ENCODE measurements at places on chromosomes 2 and 18.

GRCh38 chr2:71521436-71521950 lies 68.1 kb downstream of the DYSF start:
- H3K27ac ChIP-seq = no peak overlapping the region
- peaks cover 63% of the 10 kb centered on the region for H3K36me3 ChIP-seq
- DNase-seq = no peak
- no peaks in the 10 kb centered on the region for H3K4me1 ChIP-seq

DNA sequence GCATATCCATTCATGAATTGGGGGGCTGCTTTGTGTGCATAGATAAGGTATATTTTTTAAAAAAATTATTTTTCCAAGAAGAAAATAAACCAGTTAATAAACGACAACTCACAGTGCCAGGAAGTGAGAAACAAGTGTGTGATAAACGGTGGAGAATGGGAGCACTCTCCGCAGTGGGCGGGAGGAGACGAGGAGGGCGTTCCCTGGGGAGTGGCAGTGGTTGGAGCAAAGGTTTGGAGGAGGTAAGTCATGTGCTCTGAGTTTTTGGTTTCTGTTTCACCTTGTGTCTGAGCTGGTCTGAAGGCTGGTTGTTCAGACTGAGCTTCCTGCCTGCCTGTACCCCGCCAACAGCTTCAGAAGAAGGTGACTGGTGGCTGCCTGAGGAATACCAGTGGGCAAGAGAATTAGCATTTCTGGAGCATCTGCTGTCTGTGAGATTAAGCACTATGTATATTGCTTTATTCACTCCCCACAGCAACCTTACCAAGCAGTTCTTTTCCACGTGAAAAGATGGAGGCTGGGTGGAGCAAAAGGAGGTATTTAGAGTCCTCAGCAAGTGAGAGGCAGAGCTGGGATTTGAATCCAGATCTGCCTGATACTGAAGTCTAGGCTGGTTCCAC lies 27.0 kb upstream of the CASP8 start:
- H3K4me3 ChIP-seq = peak overlapping the region; percentile 15
- H3K36me3 ChIP-seq = no peaks in the 10 kb centered on the region
- no peak for DNase-seq
- H3K27ac ChIP-seq = no peak overlapping the region
- no peaks in the 10 kb centered on the region for H3K27me3 ChIP-seq

DNA sequence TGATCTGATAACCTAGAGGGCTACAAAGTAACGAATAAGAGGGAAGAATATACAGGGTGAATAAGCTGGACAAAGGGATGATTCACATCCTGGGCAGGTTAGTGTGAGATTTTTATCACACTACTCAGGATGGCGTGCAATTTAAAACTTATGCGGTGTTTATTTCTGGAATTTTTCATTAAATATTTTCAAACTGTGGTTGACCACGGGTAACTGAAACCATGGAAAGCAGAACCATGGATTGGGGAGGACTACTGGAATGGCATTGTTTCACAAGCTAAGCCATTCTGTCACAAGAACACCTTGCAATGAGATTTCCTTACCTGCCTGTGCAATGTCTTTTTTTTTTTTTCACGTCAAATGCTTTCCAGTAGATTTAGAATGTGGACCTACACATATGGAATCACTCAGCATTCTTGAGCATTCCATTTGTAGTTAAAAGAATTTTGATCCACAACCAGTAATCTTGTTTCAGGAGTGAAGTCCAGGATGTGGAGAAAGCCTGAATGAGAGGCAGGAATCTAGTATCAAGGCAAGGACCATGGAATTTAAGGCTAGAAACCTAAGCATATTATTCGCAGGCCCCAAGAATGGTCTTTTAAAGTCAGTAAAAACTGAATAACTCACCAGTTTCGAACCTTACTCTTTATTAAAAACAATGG lies 8.0 kb upstream of the CDK15 start:
- peak; percentile 81 for DNase-seq
- H3K27me3 ChIP-seq = no peaks in the 10 kb centered on the region
- no peak overlapping the region for H3K4me3 ChIP-seq
- no peaks in the 10 kb centered on the region for H3K4me1 ChIP-seq

GRCh38 chr2:207048416-207048815 lies 109.1 kb downstream of the CPO start:
- no peak overlapping the region for H3K4me3 ChIP-seq
- DNase-seq = peak; percentile 44
- no peaks in the 10 kb centered on the region for H3K27me3 ChIP-seq
- peak overlapping the region; percentile 34 for H3K27ac ChIP-seq
- H3K4me1 ChIP-seq = peaks cover 9% of the 10 kb centered on the region
- no peaks in the 10 kb centered on the region for H3K36me3 ChIP-seq

DNA sequence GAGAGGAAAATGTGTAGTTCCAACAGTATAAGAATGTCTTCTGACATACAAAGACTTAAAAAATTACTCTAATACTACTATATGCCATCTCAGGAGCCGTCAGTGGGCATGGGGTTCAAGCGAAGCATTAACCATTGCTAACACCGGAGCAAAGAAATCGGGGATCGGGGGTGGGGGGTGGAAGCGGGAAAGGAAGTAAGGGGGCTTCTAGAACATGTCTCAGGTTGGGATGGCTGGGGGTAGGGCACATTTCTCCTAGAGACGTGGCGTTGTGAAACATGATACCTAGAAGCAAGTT lies 702 bp downstream of the LMAN1 start:
- peak; percentile 76 for DNase-seq
- peak overlapping the region; percentile 99 for H3K4me3 ChIP-seq
- no peaks in the 10 kb centered on the region for H3K27me3 ChIP-seq
- peak overlapping the region; percentile 54 for H3K27ac ChIP-seq
- H3K4me1 ChIP-seq = no peaks in the 10 kb centered on the region

- no peaks in the 10 kb centered on the region for H3K36me3 ChIP-seq
- no peak for DNase-seq
- H3K4me3 ChIP-seq = no peak overlapping the region
These were observed 141.0 kb upstream of the KCTD1 start for GRCh38 chr18:26689226-26689879.

- H3K36me3 ChIP-seq = no peaks in the 10 kb centered on the region
- no peak overlapping the region for H3K4me3 ChIP-seq
- H3K27me3 ChIP-seq = peaks cover 53% of the 10 kb centered on the region
- DNase-seq = peak; percentile 56
- peaks cover 13% of the 10 kb centered on the region for H3K4me1 ChIP-seq
These were observed 67.2 kb upstream of the ATL2 start for GRCh38 chr2:38444247-38444646.

DNA sequence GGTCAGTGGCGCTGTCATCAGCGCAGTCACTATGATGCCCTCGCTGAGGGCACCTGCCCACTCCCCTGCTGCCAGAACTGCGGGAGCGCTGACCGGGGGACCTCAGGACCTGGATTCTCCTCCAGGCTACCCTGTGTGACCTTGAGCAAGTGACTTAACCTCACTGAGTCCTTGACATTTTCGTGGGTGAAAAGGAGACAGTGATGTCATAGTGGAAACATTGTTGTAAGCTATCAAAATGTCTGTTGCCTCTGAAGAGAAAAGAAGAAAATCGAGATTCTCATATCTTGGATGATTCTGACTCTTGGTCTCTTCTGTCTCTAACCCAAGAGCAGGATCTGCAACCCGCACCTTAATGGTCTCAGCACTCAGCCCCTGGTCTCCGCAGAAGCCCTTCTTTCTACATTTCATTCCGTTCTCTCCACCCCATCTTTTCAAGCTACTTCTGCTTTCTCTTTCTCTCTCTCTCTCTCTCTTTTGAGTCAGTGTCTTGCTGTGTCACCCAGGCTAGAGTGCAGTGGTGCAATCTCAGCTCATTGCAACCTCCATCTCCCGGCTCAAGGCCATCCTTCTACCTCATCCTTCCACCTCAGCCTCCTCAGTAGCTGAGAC lies 978 bp upstream of the TUBA4A start:
- H3K36me3 ChIP-seq = peaks cover 7% of the 10 kb centered on the region
- peaks cover 44% of the 10 kb centered on the region for H3K4me1 ChIP-seq
- peaks cover 5% of the 10 kb centered on the region for H3K27me3 ChIP-seq
- peak overlapping the region; percentile 57 for H3K4me3 ChIP-seq
- no peak overlapping the region for H3K27ac ChIP-seq

- H3K27me3 ChIP-seq = peaks cover 3% of the 10 kb centered on the region
- H3K27ac ChIP-seq = no peak overlapping the region
These were observed 46.1 kb upstream of the HPCAL1 start for GRCh38 chr2:10256515-10257031.

DNA sequence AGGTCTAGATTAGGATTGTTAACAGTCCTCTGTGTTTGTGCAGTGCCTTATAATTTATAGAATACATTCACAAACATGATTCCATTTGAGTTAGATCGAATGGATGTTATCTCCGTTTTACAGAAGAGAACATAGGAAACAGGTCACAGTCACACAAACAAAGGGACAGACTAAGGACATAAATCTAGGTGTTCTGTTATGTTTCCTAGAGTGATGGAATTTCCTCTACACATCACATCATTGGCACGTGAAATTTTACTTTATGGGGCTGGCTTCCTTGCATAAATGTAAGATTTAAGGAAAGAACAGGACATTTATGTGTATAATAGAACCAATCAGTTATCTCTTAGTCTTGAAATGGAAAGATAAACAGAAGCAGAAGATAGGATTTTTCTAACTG lies 6.4 kb downstream of the TRIM54 start:
- H3K36me3 ChIP-seq = no peaks in the 10 kb centered on the region
- H3K4me1 ChIP-seq = no peaks in the 10 kb centered on the region
- peaks cover 44% of the 10 kb centered on the region for H3K27me3 ChIP-seq
- DNase-seq = no peak
- H3K4me3 ChIP-seq = no peak overlapping the region
- no peak overlapping the region for H3K27ac ChIP-seq

- H3K4me3 ChIP-seq = no peak overlapping the region
- peak; percentile 28 for DNase-seq
- H3K4me1 ChIP-seq = no peaks in the 10 kb centered on the region
- peaks cover 31% of the 10 kb centered on the region for H3K36me3 ChIP-seq
- H3K27me3 ChIP-seq = no peaks in the 10 kb centered on the region
These were observed 22.7 kb upstream of the ACTG2 start for GRCh38 chr2:73870084-73870483.

GRCh38 chr18:36534154-36534688 lies 236.7 kb downstream of the FHOD3 start:
- H3K4me1 ChIP-seq = no peaks in the 10 kb centered on the region
- no peak overlapping the region for H3K27ac ChIP-seq
- peaks cover 6% of the 10 kb centered on the region for H3K36me3 ChIP-seq
- no peaks in the 10 kb centered on the region for H3K27me3 ChIP-seq
- no peak overlapping the region for H3K4me3 ChIP-seq

DNA sequence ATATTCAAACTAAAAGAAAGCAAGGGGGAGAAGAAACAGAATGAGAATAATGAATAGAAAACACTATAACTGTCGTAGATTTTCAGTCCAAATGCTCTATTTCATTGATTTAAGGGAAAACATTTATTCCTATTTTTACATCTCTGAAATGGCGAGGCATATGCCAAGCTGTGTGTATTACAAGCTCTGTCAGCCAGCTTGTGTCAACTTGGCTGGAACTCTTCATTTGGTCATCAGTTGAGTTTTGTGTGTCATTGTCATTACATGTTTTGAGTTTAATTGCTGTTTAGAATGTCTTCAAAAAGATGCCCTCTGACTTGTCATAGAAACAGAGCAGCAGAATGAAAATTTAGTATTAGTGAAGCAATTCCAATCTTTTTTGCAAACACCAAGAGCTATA lies 8.1 kb upstream of the IL37 start:
- H3K4me1 ChIP-seq = no peaks in the 10 kb centered on the region
- no peak overlapping the region for H3K27ac ChIP-seq
- H3K27me3 ChIP-seq = peaks cover 14% of the 10 kb centered on the region
- no peak overlapping the region for H3K4me3 ChIP-seq
- no peaks in the 10 kb centered on the region for H3K36me3 ChIP-seq
- DNase-seq = no peak

DNA sequence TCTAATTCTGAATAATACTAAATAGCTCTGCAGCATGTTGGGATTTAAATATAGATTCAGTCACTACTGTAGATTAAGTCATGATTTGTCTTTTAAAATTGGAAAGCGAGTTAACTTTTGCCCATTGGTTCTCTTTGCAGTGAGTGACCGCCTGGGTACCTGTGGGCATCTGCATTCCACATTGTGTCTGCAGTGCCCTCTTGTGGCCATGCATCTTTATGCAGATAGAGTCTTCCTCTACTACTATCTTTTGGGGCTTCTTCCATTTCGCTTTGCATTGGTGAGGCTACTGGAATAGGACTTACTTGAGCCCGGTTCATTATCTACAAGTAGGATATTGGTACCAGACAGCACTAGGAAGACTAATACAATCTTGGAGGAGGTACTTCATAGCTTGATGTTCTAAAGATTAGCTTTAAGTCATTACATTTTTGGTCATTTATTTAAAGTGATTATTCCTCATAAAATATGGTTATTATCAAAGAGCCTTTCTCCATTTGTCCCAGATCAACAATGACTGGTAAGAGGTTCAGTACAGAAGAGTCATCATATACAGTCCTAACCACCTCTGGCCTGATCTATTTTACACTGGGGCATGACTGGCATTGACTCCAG lies 203.0 kb downstream of the SOCS6 start:
- H3K36me3 ChIP-seq = no peaks in the 10 kb centered on the region
- H3K4me1 ChIP-seq = peaks cover 2% of the 10 kb centered on the region
- H3K27ac ChIP-seq = no peak overlapping the region
- no peaks in the 10 kb centered on the region for H3K27me3 ChIP-seq

DNA sequence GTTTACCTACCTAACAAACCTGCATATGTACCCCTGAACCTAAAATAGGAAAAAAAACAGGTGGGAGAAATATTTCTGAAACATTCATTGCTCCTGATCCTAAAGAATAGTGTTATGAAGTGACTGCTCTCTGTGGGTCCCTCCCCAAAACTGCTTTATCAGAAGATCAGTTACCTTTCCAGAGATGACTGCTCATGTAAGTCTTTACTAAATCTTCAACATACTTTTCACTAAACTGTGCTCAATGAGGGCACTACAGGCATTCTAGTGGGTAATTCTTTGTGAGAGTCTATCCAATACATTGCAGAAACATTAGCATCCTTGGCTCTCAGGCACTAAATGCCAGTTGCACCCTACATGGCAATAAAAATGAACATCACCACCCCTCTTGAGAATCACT lies 189.3 kb upstream of the STK17B start:
- H3K36me3 ChIP-seq = no peaks in the 10 kb centered on the region
- H3K27me3 ChIP-seq = no peaks in the 10 kb centered on the region
- H3K27ac ChIP-seq = no peak overlapping the region
- no peaks in the 10 kb centered on the region for H3K4me1 ChIP-seq
- DNase-seq = no peak

DNA sequence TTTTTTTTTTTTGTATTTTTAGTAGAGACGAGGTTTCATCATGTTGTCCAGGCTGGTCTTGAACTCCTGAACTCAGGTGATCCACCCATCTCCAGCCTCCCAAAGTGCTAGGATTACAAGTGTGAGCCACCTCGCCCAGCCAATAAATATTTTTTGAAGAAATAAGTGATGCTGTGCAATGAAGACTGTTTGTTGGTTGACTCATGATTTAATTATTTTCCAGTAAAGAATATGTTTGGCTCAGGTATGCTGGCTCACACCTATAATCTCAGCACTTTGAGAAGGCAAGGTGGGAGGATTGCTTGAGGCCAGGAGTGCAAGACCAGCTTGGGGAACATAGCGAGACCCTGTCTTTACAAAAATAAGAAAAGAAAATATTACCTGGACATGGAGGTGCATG lies 41.8 kb upstream of the LPIN2 start:
- no peak overlapping the region for H3K4me3 ChIP-seq
- H3K36me3 ChIP-seq = no peaks in the 10 kb centered on the region
- peak overlapping the region; percentile 28 for H3K27ac ChIP-seq
- no peak for DNase-seq
- H3K4me1 ChIP-seq = peaks cover 5% of the 10 kb centered on the region
